ENCODE measurements at places on chromosomes 3 and 15.

- DNase-seq, result no peak
Measured at GRCh38 chr3:97384583-97384982, 380.0 kb upstream of the ARL6 start.

- no peak for DNase-seq
Measured at GRCh38 chr3:46700772-46701171, 420 bp upstream of the TMIE start.

GRCh38 chr3:33417066-33417673 is 23.0 kb downstream of the UBP1 start:
- DNase-seq, result peak; percentile 53

- DNase-seq, result no peak
Measured at GRCh38 chr3:169295126-169295525, 368.4 kb downstream of the MECOM start.

DNA sequence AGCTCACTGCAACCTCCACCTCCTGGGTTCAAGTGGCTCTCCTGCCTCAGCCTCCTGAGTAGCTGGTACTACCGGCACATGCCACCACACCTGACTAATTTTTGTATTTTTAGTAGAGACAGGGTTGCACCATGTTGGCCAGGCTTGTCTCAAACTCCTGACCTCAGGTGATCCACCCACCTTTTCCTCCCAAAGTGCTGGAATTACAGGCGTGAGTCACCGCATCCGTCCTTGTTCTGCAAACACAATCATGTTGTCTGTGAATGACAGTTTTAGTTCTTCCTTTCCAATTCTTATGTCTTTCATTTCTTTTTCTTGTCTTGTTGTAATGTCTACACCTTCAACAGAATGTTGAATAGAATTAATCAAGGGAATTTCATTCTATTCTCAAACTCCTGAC is 16.3 kb upstream of the SMCO1 start:
- DNase-seq, result no peak

All from activated CD4-positive, alpha-beta T cell treated with anti-CD3 and anti-CD28 coated beads, Interleukin-2, Interleukin-4, amounts not matched to agents 100 ng/mL and 50 ng/mL, durations not matched to agents 16 hours and 8 hours (primary cell).